ENCODE measurements at places on chromosomes 7 and 10.

- DNase-seq: no peak
These were observed 72.1 kb upstream of the TNRC18 start for GRCh38 chr7:5495581-5496375.

GRCh38 chr7:3107228-3107763 lies 63.6 kb upstream of the CARD11 start:
- DNase-seq: no peak

GRCh38 chr10:5648494-5649457 lies 17.6 kb downstream of the ASB13 start:
- DNase-seq: no peak

- DNase-seq: no peak
These were observed 33.5 kb downstream of the SVOPL start for GRCh38 chr7:138667535-138668228.

- DNase-seq: no peak
These were observed 72.6 kb upstream of the ZNF92 start for GRCh38 chr7:65301007-65301406.

- DNase-seq: no peak
These were observed 241.3 kb downstream of the FANK1 start for GRCh38 chr10:126137562-126138221.

GRCh38 chr7:104382616-104383015 lies 54.2 kb downstream of the LHFPL3 start:
- DNase-seq: no peak

DNA sequence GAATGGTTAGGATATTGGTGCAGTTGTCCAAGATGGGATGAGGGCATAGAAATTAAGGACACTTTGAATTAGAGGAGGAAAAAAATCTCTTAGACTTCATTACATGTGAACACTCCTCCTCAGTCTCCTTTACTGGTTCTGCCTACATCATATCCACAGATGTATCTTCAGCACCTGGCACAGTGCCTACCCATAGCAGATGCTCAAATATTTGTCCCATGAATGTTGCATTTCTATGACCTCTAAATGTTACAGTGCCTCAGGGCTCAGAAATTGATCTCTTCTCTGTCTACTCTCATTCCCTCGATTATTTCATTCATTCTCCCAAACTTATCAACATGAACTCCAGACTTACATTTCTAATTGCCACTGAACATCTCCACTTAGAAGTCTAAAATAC lies 17.1 kb downstream of the CNNM1 start:
- no peak for DNase-seq

DNA sequence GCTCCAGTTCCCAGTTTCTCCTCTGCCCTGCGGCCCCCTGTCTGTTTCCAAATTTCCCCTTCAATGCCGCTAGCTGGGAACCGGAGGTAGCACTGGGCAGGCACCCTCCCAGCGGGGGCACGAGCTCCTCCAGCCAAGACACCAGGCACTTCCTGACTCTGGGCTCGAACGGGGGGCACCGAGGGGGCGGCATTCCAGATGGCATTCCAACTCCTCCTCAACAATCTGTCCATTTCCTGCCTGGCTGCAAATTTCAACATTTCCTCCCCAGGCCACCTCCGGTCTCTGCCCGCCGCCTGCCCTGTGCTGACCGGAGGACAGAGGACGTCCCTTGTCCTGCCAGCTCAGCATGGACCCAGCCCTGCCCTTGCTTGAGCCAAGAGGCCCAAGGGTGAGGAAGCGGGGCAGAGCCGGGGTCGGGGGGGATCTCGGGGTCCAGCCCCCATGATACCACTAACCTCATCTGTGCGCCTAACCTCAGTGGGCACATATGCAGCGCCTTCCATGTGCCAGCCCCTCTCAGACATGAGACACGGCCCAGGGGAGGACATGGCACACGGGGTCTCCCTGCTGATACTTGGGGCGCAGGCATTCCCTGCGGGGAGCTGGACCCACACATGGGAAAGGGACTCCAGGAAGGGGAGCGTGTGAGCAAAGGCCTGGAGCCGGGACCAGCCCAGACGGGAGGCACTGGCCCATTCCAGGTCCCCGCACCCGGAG lies 58.0 kb downstream of the PDGFA start:
- no peak for DNase-seq

GRCh38 chr10:18886102-18886501 lies 162.5 kb upstream of the MALRD1 start:
- no peak for DNase-seq

GRCh38 chr7:92843781-92844180 lies 7.4 kb upstream of the CDK6 start:
- no peak for DNase-seq

DNA sequence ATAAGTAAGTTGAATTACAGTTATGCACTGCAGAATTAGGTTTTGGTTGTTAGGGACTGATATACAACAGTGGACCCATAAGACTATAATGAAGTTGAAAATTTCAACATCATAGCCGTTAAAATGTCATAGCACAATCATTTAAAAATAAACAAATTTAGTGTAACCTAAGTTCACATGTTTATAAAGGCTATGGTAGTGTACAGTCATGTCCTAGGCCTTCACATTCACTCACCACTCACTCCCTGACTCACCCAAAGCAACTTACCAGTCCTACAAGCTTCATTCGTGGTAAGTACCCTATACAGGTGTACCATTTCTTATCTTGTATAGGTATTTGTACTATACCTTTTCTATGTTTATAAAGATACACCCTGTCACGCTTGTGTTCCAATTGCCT lies 113.7 kb downstream of the RAB11FIP2 start:
- DNase-seq: no peak

DNA sequence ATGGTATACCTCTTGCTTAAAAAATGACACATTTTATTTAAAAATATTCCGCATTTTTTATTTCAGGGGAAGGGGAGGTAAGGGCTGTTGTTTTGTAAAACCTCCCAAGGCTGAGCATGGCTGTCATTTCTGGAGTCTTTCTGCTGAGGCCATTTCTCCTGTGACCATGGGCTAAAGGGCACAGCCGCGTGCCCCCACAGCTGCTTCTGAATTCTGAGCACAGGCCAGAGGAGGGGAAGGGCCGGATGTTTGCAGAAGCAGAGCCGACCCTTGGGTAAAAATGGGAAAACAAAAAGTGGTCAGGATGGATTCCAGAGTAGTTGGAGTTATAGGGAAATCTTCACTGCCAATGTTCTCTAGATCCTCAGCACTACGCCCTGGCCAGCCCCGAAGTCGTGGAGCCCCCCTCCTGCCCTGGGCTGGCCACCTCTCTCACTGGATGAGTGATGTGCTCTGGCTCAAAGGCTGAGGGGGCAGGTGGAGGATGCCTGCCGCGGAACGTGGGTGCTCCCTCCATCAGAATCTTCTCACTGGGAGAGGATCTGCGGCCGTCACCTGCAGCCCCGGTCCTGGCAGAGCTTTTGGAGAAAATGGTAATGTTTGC lies 131.3 kb upstream of the ZEB1 start:
- DNase-seq: no peak

GRCh38 chr10:66880826-66881225 lies 45.0 kb upstream of the LRRTM3 start:
- no peak for DNase-seq

DNA sequence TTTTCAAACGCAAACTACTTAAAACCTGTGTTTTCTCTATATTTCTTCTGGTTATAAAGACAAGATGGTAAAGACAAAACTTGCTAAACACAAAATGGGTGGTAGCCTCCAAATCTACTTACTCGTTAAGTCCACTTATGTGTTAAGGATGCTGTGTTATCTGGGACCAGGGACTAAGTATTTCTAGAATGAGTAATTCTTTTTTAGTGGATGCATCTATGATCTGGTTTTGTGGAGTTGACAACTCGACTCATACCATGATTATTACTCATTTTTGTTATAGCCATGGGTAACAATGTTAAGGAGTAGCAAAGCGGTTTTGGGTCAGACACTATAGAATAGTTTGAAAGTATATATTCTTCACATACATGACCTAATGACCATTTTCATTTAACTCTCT lies 239.5 kb upstream of the FOXP2 start:
- no peak for DNase-seq

DNA sequence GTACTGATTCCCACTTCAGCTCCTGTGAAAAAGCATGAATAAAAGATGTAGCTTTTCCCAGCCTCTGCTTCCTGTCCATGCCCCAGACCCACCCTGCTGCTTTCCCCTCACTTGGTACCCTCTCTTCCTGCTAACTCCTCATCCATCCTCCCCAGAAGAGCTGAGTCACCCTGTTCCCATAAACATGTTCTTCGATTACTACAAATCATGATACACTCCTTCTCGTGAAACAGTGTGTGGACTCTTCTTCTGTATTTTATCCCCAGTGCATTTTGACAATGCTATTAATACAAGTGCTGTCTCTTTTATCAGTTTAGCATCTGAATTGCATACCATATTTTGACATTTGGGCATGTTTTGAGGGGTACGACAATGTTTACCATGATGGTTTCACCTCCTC lies 45.8 kb upstream of the SORBS1 start:
- DNase-seq: no peak

DNA sequence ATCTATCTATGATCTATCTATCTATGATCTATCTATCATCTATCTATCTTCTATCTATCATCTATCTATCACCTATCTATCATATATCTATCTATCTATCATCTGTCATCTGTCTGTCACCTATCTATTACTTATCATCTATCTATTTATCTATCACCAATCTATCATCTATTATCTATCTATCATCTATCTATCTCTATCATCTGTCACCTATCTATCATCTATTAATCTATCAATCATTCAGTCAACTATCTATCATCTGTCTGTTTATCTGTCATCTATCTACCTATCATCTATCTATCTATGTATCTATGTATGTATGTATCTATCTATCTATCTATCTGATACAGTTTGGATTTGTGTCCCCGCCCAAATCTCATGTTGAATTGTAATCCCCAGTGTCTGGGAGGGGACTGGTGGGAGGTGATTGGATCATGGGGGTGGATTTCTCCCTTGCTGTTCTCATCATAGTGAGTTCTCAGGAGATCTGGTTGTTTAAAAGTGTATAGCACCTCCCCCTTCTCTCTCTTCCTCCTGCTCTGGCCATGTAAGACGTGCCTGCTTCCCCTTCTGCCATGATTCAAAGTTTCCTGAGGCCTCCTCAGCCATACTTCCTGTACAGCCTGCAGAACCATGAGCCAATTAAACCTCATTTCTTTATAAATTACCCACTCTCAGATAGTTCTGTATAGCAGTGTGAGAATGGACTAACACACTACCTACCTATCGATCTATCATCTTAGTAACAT lies 37.6 kb downstream of the NPTX2 start:
- no peak for DNase-seq

- DNase-seq: no peak
These were observed 877 bp upstream of the NOD1 start for GRCh38 chr7:30479202-30480120.

DNA sequence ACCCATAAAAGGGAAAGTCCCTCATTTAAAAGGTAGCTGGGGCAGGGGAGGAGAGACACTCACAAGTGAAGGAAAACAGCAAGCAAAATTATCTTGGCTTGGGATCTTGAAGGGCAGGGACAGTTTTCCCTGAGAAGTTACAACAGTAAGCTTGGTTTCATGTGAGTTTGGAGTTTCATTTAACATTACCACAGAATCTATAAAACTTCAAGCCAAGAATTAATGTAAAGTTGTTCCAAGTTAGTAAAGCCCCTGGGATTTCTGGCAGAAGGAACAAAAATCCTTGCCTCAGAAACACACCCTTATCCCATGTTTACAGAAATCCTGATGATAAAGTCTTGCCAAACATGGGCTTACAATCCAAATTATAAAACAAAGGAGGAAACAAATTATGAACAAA lies 19.2 kb downstream of the CRPPA start:
- no peak for DNase-seq

DNA sequence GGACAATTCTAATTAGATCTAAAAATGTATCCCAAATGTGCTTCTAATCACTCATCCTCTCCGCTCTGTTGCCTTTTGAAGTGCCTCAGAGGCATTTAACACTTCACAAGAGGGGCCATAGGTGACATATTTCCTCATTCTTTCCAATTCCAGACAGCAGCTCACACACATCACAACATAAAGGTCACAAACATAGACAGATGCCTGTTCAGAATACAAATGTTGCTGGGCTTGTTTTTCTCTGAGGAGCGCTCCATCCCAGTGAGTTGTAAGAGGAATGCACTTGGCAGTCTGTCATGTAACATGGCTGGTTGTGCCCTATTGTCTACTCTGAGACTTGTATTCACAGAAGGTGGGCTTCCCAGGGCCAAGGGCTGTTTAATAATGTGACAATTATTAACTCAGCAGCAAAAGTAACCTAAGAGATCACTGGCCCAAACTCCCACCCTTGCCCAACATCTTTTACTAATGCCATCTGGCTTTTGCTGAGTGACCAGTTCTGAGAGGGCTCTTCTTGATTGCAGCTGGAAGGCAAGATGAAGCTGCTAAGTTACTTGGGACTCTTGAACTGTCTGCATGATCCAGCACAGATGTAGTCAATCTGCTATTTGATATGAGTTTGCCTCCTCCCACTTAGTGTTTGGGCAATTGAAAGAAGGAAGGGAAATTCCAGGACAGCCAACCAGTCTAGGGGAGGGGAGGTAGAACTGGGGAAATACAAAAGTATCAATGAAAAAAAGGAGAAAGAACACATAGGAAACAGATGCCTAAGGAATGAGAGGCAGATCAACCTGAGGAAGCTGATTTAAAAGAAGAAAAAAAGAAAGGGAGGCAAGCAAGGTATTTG lies 13.6 kb downstream of the PON2 start:
- no peak for DNase-seq

DNA sequence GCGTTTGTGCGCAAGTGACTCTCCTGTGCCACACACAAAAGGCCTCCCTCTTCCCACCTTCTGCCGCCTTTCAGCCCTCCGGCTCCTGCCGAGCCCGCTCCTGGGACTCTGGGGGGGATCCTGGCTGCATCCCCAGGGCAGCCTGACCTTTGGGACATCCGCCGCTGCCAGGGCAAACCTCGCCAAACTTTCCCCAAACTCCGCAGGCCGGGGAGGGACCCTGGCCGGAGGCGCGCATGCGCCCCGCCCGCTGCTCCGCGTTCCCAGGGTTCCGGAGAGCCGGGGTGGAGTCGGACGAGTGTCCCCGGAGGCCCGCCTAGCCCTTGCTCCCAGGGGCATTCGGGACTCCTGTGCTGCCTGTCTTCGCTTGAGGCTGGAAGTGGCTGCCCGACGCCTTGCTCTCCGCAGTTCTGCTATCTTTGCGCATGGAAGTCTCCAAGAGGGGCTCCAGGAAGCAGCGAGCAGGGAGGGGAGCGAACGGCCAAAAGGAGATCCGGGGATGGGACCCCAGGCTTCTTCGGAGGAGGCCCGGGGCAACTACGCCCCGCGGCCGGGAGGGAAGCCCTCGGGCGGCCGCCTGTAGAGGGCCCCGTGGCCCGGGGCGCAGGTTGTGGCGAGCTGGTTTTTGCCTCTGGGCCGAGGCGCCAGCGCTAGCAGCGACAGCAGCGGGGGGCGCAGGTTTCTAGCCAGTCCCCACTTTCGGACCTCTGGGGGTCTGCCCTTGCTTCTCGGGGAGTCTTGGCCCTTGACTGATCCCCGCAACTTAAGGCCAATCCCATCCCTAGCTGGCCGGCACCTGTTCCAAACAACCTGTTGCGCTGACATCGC lies 7.0 kb downstream of the PTF1A start:
- no peak for DNase-seq

GRCh38 chr10:88835096-88835909 lies 16.3 kb downstream of the ANKRD22 start:
- DNase-seq: peak; percentile 76

Data from activated gamma-delta T cell treated with anti-CD3 and anti-CD28 coated beads, Interleukin-2, amount 50 U/mL, for 16 hours (primary cell).